ENCODE measurements at places on chromosomes 11 and 22.

GRCh38 chr11:99260696-99261095 lies 239.9 kb downstream of the CNTN5 start:
- no peaks in the 10 kb centered on the region for H3K36me3 ChIP-seq
- no peaks in the 10 kb centered on the region for H3K27me3 ChIP-seq
- no peak overlapping the region for H3K4me3 ChIP-seq
- H3K4me1 ChIP-seq: no peaks in the 10 kb centered on the region
- no peak overlapping the region for H3K27ac ChIP-seq

- no peaks in the 10 kb centered on the region for H3K4me1 ChIP-seq
- no peak for DNase-seq
- no peak overlapping the region for H3K27ac ChIP-seq
- no peak overlapping the region for H3K4me3 ChIP-seq
- H3K27me3 ChIP-seq: no peaks in the 10 kb centered on the region
Observed at GRCh38 chr11:95378111-95378510, 147.1 kb upstream of the SESN3 start.

GRCh38 chr11:78822931-78823423 lies 248.3 kb upstream of the NARS2 start:
- H3K36me3 ChIP-seq: no peaks in the 10 kb centered on the region
- H3K4me3 ChIP-seq: no peak overlapping the region
- no peaks in the 10 kb centered on the region for H3K4me1 ChIP-seq
- DNase-seq: no peak
- no peak overlapping the region for H3K27ac ChIP-seq

GRCh38 chr11:70063555-70063954 lies 14.6 kb upstream of the ANO1 start:
- H3K27me3 ChIP-seq: no peaks in the 10 kb centered on the region
- no peak overlapping the region for H3K27ac ChIP-seq
- no peaks in the 10 kb centered on the region for H3K4me1 ChIP-seq

GRCh38 chr11:101912823-101913284 lies 2.0 kb upstream of the CEP126 start:
- peaks cover 16% of the 10 kb centered on the region for H3K4me1 ChIP-seq
- H3K27ac ChIP-seq: no peak overlapping the region
- no peaks in the 10 kb centered on the region for H3K36me3 ChIP-seq
- no peak overlapping the region for H3K4me3 ChIP-seq
- H3K27me3 ChIP-seq: no peaks in the 10 kb centered on the region
- DNase-seq: no peak

GRCh38 chr11:16098526-16099205 lies 257.7 kb downstream of the SOX6 start:
- H3K4me3 ChIP-seq: no peak overlapping the region
- no peak for DNase-seq
- no peaks in the 10 kb centered on the region for H3K36me3 ChIP-seq
- H3K4me1 ChIP-seq: no peaks in the 10 kb centered on the region
- H3K27me3 ChIP-seq: no peaks in the 10 kb centered on the region

GRCh38 chr22:27990879-27991278 lies 71.8 kb upstream of the PITPNB start:
- H3K27ac ChIP-seq: no peak overlapping the region
- no peak for DNase-seq
- no peaks in the 10 kb centered on the region for H3K4me1 ChIP-seq
- no peak overlapping the region for H3K4me3 ChIP-seq
- no peaks in the 10 kb centered on the region for H3K36me3 ChIP-seq
